ENCODE measurements at places on chromosomes 1 and 21. TPM values are rescaled to one million over a fixed set of nuclear protein-coding genes. Genes with fewer than 3 reads are reported as not detected.

GRCh38 chr1:53732409-53732808 is 6.6 kb downstream of the GLIS1 start:
- H3K27me3 ChIP-seq: no peaks in the 10 kb centered on the region
- no peak for DNase-seq
- no peak overlapping the region for H3K27ac ChIP-seq
- H3K36me3 ChIP-seq: no peaks in the 10 kb centered on the region
- H3K4me1 ChIP-seq: no peaks in the 10 kb centered on the region

DNA sequence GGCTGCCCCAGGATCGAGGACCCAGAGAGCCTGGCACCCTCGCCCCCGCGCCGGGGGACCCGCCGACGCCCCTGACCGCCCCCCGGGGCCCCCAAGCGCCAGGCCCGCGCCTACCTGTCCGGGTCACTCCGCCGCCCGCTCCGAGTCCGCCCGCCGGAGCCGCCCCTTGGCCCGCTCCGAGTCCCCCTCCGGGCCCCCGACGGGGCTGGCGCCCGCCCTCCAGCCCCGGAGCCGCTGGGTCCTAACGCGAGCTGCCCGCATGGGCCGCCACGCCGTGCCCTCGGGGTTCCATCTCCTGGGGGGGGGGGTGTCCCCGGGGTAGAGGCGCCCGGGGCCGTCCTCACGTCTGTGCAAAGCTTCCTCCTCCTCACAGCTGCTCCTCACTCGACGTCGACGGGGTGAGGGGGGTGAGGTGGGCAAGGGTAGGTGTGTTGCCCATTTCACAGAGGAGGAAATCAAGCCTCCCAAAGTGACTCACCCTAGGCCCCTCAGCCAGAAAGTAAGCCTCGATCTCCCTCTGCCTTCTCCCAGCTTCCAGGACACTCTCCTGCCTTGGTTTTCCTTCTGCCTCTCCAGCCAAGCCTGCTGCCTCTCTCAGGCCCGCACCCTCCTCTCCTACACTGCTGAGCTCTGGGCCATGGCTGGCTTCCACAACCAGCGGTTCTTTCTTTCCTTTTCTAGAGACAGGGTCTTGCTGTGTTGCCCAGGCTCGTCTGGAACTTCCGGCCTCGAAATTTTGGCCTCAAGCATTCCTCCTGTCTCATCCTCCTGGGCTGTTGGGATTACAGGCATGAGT is at the start of gene MFAP2:
Gene MFAP2, minus strand, starts transcription at position 148 of the 796 bp plus-strand sequence. CDS start 2,347 bp downstream, outside the sequence.
- DNase-seq: peak; percentile 83
- peak within 1 kb of the TSS; percentile 49 for H3K27ac ChIP-seq
- H3K27me3 ChIP-seq: no peaks in the 10 kb centered on the region
- H3K4me1 ChIP-seq: no peaks in the 10 kb centered on the region

DNA sequence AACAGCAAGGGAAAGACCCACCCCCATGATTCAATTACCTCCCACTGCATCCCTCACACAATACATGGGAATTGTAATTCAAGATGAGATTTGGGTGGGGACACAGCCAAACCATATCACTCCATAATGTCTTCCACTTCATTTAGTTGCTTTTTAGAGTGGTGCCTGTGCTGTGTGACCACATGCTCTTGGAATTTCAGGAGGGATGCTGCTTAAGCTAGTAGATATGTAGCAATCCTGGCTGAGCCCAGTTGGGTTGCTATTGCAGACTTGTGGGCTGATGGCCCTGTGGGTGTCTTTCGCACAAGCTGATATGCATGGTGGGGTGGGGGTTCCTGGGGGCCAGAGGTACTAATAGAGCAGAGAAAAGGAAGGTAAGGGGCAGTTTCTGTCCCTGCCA is 160.4 kb upstream of the SYT6 start:
- no peak overlapping the region for H3K27ac ChIP-seq
- no peaks in the 10 kb centered on the region for H3K27me3 ChIP-seq
- no peaks in the 10 kb centered on the region for H3K36me3 ChIP-seq

SETSIP gene
- polyA plus RNA-seq: not detected

- H3K27ac ChIP-seq: no peak overlapping the region
- H3K36me3 ChIP-seq: no peaks in the 10 kb centered on the region
- H3K27me3 ChIP-seq: no peaks in the 10 kb centered on the region
- H3K4me1 ChIP-seq: no peaks in the 10 kb centered on the region
These were observed 978 bp downstream of the PRDM15 start for GRCh38 chr21:41877901-41878830.

FAM110D gene
- 0.54 TPM for polyA plus RNA-seq

GRCh38 chr21:33202464-33203363 is 27.0 kb upstream of the IFNAR2 start:
- peak overlapping the region; percentile 96 for H3K27ac ChIP-seq
- H3K4me3 ChIP-seq: no peak overlapping the region
- DNase-seq: no peak
- peaks cover 11% of the 10 kb centered on the region for H3K4me1 ChIP-seq
- no peaks in the 10 kb centered on the region for H3K36me3 ChIP-seq

ANGPTL1 gene
- polyA plus RNA-seq: 1.3 TPM

DNA sequence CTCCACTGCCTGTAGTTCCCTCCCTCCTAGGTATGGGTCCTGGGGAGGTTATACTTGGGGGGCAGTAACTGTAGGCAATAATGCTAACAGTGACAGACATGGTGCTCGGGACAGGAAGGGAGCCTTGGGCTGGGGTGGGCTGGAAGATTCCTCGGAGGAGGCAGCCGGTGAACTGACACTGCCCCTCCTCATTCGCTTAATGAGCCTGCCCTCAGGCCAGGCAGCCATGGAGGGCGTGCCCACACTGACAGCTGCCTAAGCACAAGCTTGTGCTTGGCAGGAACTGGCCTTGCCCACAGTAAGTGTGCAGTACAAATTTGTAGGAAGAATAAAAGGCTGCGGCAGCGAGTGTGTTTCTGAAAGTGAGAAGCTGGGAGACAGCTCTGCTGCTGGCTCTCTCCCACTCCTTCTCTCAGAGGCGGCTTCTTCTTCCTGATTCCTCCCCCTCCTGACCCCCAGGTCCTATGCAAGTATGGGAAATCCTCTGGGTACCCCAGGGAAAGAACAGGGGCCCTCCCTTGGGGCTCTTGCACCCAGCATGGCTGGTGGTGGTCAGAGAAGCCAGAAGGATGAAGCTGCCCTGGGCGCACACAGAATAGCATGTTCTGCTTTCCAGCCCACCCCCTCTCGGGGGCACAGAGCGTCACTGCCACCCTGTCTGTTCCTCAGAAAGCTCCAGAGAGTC is 23.6 kb downstream of the OPTC start:
- no peak overlapping the region for H3K4me3 ChIP-seq
- no peaks in the 10 kb centered on the region for H3K36me3 ChIP-seq
- no peak for DNase-seq
- H3K27ac ChIP-seq: no peak overlapping the region

GRCh38 chr1:3746389-3746829 is 5.8 kb upstream of the CCDC27 start:
- H3K27me3 ChIP-seq: no peaks in the 10 kb centered on the region
- H3K27ac ChIP-seq: no peak overlapping the region
- peak; percentile 41 for DNase-seq
- peak overlapping the region; percentile 69 for H3K4me3 ChIP-seq

DNA sequence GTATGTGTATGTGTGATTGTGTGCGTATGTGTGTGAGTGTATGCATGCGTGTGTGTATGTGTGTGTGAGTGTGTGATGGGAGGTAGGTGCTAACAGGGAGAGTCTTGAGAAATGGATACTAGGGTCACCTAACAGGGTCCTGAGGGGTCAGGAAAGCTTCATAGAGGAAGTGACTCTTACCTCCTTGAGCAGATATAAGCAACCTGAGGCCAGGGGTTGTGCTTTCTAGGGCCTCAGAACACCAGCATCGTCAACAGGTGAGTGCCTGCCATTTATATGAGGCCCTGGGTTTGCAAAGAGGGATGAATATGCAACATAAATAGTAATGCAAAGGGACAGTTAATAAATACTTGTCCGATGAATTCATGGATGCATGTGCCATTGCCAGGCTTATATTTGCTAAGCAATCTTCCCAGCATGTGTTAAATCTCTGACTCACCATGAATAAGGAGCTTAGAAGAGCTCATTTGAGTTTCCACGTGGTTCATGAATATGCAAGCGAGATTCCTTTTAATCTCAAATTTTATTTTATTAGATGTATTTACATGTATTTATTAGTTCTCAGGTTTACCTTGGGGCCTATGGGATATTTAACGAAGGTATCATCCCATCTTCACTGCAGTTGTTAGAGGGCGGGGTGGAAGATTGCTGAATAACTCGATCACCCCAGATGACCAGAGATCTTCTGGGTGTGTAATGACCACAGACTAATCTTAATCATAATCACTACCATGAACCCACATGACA is 438.3 kb downstream of the CAMTA1 start:
- H3K4me3 ChIP-seq: no peak overlapping the region
- no peak overlapping the region for H3K27ac ChIP-seq
- no peaks in the 10 kb centered on the region for H3K27me3 ChIP-seq

WNT3A gene
- 0.01 TPM for polyA plus RNA-seq

AMPD1 gene
- polyA plus RNA-seq: 8.4 TPM

SPATA46 gene
- 0.25 TPM for polyA plus RNA-seq

HMCN1 gene
- polyA plus RNA-seq: 1.9 TPM

PLA2G5 gene
- polyA plus RNA-seq: not detected

FAM3B gene
- 128 TPM for polyA plus RNA-seq

DNA sequence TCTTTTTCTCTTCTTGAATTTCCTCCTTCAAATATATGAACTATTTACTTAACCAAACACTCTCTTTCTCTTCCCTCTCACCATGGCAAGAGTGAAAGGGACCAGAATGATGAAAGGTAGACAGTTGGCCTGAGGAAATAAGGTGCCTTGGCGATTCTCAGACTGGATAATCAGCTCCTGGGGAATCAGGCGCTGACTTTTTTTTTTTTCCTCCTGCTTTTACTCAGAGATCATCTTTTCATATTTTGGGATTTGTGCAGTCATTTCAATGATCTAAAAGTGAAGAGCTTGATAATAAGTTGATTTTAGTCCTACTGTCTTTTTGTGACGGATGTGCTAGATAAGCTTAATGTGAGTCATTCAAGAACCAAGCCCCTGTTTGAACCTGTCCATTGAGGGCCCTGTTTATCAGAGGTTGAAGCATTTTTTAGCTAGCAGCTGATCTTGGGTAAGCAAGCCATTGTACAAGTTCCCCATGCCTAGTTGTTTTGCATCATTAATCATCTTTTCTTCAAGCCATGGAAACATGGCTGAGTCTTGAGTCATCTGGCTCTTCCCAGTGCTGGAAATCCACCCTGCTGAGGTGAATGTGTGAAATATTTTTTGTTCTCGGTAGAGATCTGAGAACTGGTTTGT is 40.8 kb downstream of the ITSN1 start:
- H3K27me3 ChIP-seq: no peaks in the 10 kb centered on the region
- no peak overlapping the region for H3K4me3 ChIP-seq
- no peak for DNase-seq
- H3K36me3 ChIP-seq: no peaks in the 10 kb centered on the region

SLC45A3 gene
- polyA plus RNA-seq: 8.5 TPM

DNA sequence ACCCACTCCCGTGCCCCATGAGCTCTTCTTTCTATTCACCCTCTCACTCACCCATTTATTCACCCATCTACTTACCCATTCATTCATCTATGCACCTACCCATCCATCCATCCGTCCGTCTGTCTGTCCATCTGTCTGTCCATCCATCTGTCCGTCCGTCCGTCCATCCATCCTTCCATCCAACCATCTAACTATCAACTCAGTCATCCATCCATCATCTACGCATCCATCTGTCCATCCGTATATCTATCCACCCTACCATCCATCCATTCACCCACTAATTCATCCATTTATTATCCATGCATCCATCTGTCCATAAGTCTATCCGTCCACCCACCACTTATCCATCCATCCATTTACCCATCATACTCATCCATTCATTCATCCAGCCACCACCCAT is 10.8 kb upstream of the CSF3R start:
- no peaks in the 10 kb centered on the region for H3K27me3 ChIP-seq
- no peak overlapping the region for H3K27ac ChIP-seq
- no peaks in the 10 kb centered on the region for H3K36me3 ChIP-seq
- H3K4me3 ChIP-seq: no peak overlapping the region
- no peaks in the 10 kb centered on the region for H3K4me1 ChIP-seq
- no peak for DNase-seq

KRTAP10-4 gene
- not detected for polyA plus RNA-seq

DNA sequence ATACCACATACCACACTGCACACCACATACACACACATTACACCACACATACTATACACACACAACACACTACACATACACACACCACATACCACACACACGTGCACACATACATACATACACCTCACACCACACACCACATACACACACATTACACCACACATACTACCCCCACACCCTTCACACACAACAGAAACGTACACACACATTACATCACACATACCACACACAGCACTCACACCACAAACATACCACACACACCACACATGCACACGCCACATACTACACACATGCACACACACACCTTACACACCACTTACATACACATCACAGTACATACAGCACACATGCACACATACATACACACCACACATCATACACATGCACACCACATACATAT is 28.5 kb downstream of the RAB7B start:
- no peaks in the 10 kb centered on the region for H3K27me3 ChIP-seq
- no peaks in the 10 kb centered on the region for H3K4me1 ChIP-seq
- H3K36me3 ChIP-seq: no peaks in the 10 kb centered on the region
- no peak overlapping the region for H3K27ac ChIP-seq

GRCh38 chr1:33348676-33349080 is 27.8 kb upstream of the A3GALT2 start:
- peaks cover 9% of the 10 kb centered on the region for H3K36me3 ChIP-seq
- peaks cover 7% of the 10 kb centered on the region for H3K4me1 ChIP-seq
- H3K27ac ChIP-seq: peak overlapping the region; percentile 81
- H3K4me3 ChIP-seq: peak overlapping the region; percentile 75
- no peaks in the 10 kb centered on the region for H3K27me3 ChIP-seq

- no peaks in the 10 kb centered on the region for H3K4me1 ChIP-seq
- H3K27ac ChIP-seq: no peak overlapping the region
- no peaks in the 10 kb centered on the region for H3K36me3 ChIP-seq
- no peak for DNase-seq
- H3K4me3 ChIP-seq: no peak overlapping the region
- no peaks in the 10 kb centered on the region for H3K27me3 ChIP-seq
These were observed 52.9 kb downstream of the LRRIQ3 start for GRCh38 chr1:74145086-74145485.

DNA sequence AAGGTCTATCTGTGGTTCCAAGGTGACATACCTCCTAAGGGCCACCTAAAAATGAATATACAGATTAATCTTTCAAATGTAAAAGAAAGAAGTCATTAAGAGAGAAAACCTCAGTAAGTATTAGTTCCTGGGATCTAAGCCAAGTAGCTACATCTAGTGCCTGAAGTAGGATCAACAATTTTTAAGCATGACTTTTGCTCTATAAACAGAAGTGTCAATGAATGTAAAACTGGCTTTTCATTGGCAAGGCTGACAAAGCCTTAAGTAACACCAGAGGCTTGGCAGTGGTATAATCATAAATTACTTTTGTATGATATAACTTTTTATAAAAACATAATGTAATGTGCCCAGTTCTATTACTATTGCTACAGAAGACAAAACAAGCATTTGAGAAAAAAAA is 12.2 kb upstream of the ACADM start:
- no peak overlapping the region for H3K27ac ChIP-seq
- H3K27me3 ChIP-seq: no peaks in the 10 kb centered on the region
- no peak for DNase-seq

All from small intestine (tissue), 16 donors.